ENCODE measurements at places on chromosomes 3 and 15.

DNA sequence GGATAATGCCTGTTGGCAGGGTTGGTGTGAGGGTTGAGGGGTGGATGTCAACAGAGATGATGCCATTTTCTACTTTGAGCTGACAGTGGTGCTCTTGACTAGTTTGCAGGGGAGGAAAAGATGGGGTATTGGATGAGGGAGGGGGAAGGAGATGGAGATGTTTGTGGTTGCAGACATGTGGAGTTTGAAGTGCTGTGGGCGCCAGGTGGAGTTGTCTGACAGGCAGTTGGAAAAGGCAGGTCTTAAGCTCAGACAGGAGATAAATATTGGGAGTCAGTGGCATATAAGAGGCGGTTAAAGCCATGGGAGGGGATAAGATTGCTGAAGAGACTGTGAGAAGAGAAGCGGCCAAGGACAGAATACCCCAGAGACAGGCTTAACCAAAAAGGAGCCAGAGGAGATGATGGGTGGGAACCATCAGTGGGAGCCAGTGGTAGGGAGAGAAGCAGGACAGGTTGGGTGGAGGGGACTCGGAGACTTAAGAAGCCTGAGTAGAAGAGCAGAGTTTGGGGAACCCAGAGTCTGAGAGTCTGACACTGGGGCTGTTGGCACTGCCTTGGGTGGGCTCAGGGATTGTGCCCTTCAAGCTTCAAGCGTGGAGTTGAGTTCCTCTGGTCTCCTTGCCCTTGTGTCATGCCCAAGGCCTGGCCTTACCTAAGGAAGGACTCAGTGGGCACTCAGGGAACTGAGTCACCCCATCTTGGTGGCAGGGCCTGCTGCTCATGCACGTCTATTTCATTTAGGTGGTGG is 13.9 kb downstream of the COPG1 start:
- no peak for DNase-seq

DNA sequence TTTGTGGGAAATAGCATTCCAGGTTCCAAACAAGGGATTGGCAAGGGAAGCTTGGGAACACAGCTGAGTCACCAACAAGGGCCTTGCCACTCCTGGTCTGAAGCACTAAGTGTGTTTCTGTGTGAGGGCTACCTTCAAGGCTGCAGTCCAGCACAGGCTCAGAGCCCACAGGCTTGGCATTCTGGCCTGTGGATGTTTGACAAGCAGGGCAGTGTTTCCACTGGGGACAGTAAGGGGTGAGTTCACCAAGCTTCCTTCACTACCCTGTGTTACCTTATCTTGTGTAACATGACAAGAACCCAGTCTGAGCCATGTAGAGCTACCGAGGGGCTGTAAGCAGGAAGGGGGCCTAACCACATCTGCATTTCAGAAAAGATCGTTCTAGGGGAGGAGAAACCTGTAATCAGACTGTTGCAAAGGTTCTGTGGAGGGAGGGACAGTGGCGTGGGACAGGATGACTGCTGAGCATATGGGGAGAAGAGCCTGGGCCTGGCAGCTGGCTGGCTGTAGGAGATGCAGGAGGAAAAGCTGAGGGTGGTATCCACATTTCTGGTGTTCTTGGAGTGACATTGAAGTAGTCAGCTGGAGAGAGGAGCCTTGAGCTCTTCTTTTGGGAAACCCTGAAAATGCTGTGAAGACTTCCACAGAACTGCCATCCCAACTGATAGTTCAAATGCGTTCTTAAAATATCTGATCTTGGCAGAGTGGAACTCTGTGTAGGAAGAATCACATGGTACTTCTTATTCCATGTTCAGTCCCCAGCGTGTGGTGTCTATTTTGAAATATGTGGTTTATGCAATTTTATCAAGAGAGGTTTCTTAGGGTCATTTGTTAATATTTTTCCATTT is 61.3 kb downstream of the CTDSPL start:
- DNase-seq: peak; percentile 64

DNA sequence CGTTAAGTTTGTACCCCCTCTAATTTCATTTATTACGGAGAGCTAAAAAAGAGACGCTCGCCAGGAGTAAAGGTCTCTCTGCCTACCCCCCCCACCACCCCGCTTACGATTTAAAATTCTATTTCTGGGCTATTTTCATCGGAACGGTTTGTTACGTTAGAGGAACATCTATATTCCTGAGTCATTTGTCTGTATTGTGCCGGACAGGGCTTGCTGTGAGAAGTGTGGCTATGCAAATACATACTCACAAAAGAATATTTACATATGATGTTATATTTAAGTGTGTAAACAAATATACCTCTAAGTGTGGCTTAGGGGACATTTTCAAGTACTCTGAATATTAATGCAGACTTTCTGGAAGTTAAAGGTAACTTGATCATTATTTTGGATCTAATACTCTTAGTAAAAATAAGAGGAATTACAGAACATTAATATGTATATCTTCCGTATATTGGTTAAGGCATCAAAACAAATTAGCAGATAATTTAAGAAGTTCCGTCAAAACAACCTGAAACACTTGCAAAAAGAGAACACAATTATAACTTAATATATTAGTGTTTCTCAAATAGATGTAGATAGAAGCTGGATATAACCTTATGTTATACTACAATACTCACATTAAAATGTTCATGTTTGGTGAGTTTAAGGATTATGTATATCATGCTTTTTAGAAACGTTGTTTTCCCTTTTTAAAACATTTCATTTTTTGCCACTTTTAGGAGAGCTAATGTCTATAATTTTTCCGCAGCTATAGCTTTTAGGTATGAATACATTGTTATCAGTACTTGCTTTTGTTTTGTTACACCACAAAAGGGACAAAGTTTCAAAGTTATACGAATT is 1.6 kb upstream of the SHOX2 start:
- no peak for DNase-seq

DNA sequence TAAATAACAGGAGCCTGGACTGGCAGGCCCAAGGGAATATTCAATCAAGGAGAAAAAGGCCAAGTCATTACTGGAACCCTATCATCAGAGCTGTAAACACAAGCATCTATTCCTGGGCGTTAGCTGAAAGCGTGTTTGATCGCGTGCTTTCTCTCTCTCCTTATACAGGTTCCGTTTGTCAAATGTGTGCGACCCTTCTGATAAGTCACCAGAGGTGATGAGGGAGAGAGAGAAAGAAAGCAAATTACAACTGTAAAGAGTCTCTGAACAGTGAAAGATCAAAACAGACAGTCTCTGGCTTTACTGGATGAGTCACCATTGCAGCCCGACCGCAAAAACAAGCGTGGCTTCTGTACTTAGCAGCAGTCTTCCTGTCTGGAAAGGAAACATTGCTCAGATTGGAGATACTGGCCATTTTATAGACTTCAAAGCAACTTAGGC is 39.5 kb upstream of the TPRG1 start:
- DNase-seq: peak; percentile 71

GRCh38 chr15:31236184-31237042 is 90.2 kb upstream of the KLF13 start:
- DNase-seq: peak; percentile 76

GRCh38 chr3:11807686-11808085 is 39.0 kb downstream of the TAMM41 start:
- no peak for DNase-seq

GRCh38 chr3:186185194-186185787 is 76.4 kb upstream of the ETV5 start:
- peak; percentile 96 for DNase-seq

GRCh38 chr3:106691476-106691875 is 685.8 kb upstream of the CCDC54 start:
- DNase-seq: no peak

GRCh38 chr3:7630925-7631324 is 770.0 kb downstream of the GRM7 start:
- no peak for DNase-seq

GRCh38 chr3:119643528-119643927 is 16.9 kb downstream of the POPDC2 start:
- DNase-seq: no peak

DNA sequence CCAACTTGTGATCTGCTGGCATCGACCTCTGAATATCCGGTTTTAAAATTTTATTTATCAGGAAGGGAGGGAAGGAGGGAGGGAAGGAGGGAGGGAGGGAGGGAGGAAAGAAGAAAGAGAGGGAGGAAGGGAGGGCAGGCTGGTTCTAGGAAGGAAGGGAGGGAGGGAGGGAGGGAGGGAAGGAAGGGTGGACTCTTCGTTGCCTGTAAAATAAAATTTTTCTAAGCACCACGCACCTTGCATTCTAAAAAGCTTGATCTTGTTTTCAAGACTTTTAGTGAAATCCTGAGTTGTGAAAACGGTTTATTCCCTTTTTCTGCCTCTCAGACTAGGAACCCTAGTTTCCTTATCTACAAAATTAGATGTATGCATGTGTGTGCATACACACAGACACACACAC is 101.7 kb upstream of the RAP2B start:
- DNase-seq: no peak

GRCh38 chr3:187996609-187997008 is 157.3 kb upstream of the LPP start:
- DNase-seq: no peak

DNA sequence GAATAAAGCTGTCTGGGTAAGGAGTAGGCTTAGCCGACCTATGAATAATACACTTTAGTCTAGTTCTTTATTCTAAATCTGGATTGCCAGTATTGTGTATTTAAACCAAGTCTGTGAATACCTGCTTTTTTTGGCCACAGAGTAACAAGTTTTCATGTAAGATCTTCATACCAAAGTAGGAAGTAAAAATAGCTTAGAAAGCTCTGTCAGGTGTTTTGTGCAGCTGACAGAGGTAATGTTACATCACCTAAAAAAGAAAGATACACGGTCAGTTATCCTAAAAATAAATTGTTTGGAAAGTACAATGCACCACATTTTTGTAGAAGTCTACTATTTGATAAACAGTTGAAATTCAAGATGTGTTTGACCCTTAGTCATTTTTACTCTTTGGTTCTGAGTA is 16.5 kb downstream of the CALML4 start:
- DNase-seq: no peak

GRCh38 chr3:151903501-151903991 is 30.1 kb downstream of the SUCNR1 start:
- DNase-seq: peak; percentile 73

DNA sequence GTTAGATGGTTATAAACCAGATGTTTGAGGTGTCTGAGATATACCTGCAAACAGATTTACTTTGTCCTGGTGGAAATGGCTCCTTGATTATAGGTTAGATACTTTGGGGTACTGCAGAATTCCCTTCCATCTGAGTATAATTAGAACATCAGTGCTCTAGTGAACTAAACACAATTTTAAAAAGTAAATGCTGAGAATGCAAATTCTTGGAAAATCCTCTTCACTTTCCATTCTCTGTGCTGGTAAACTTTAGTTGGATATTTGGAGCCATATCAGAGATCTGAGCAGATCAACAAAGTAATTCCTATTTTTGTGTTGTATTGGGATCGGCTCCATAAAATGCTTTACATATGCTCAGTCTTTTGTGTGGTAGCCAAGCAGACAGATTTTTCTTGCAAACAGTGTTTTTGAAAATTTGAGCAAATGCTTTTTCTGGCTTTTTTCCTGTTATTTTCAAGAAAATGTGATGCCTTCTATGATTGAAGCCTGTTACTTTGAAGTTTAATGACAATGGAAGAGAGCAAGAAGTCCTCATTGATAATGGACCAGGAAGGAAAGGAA is 37.9 kb upstream of the KCNH8 start:
- DNase-seq: no peak

- DNase-seq: no peak
Observed at GRCh38 chr3:184177331-184177731, 2.7 kb downstream of the AP2M1 start.

GRCh38 chr15:26083896-26084295 is 220.8 kb upstream of the ATP10A start:
- DNase-seq: no peak

GRCh38 chr3:190865419-190865818 is 2.9 kb upstream of the GMNC start:
- no peak for DNase-seq
